Sigmoid colon (tissue), 7 donors: ENCODE measurements at places on chromosomes 5 and 9. TPM values are rescaled to one million over a fixed set of nuclear protein-coding genes. Genes with fewer than 3 reads are reported as not detected.

GRCh38 chr5:107531308-107531707 lies 139.4 kb downstream of the EFNA5 start:
- H3K36me3 ChIP-seq = no peaks in the 10 kb centered on the region
- no peak overlapping the region for H3K27ac ChIP-seq
- no peaks in the 10 kb centered on the region for H3K4me1 ChIP-seq
- no peak overlapping the region for H3K4me3 ChIP-seq

DNA sequence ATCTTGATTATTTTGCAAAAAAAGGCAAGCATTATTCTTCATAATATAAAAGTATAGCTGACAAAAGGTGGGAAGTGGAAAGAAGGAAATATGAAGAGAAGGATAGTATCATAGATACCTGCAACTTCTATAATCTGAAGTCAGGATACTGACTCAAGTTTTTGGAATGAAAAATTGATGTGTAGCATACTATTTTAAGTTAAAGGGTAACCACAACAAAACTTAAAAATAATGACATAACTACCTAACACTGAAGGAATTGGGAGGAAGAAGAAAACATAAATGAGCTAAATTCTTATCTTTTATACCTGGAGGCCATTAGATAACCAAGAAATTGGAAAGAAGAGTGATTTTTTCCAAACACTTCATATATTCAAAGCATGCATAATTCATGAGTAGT lies 51.8 kb upstream of the TLE1 start:
- H3K27me3 ChIP-seq = no peaks in the 10 kb centered on the region
- no peak overlapping the region for H3K27ac ChIP-seq
- no peaks in the 10 kb centered on the region for H3K36me3 ChIP-seq
- H3K4me3 ChIP-seq = no peak overlapping the region
- no peak for DNase-seq

GRCh38 chr5:2724031-2724581 lies 27.4 kb downstream of the IRX2 start:
- no peaks in the 10 kb centered on the region for H3K4me1 ChIP-seq
- no peak overlapping the region for H3K4me3 ChIP-seq
- H3K27me3 ChIP-seq = no peaks in the 10 kb centered on the region
- peak; percentile 28 for DNase-seq
- no peaks in the 10 kb centered on the region for H3K36me3 ChIP-seq

GABRA1 gene
- polyA plus RNA-seq = 0.06 TPM

GRCh38 chr9:100294341-100294740 lies 58.4 kb downstream of the TEX10 start:
- no peak overlapping the region for H3K4me3 ChIP-seq
- H3K36me3 ChIP-seq = peaks cover 32% of the 10 kb centered on the region
- no peak for DNase-seq
- no peaks in the 10 kb centered on the region for H3K27me3 ChIP-seq
- H3K4me1 ChIP-seq = no peaks in the 10 kb centered on the region

CRB2 gene
- polyA plus RNA-seq = 0.46 TPM

TUBB4B gene
- polyA plus RNA-seq = 505 TPM

DNA sequence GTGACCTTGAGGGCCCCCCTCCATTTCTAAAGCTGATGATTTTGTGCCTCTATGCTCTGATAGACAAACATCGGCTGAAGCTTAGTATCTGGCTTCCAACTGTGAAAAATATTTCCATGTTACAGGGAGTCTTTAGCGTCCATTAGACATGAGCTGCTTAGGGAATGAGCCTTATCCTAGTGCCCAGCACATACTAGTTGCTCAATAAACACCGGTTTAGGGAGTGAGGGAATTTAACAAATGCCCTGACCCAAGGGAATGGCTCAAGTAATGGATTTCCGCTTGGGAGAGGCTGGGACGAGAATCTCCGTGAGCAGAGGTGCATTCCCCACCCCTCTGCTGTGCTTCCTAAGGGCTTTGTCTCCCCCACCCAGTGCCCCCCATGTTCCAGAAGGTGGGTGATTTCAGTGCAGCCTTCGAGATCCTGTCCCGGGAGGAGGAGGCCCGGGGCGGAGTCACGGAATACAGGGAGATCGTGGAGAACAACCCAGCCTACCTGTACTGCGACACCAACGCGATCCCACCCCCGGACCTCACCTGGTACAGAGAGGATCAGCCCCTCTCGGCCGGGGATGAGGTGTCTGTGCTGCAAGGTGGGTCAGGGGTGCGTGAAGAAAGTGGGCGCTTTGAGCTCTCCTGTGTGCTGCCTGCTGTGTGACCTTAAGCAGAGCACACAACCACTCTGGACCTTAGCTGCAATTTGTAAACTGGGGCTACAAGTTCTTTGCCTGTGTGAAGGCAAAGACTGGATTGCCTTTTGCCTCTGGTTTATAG lies 65.7 kb upstream of the ASS1 start:
- H3K4me1 ChIP-seq = no peaks in the 10 kb centered on the region
- H3K36me3 ChIP-seq = peaks cover 74% of the 10 kb centered on the region
- no peaks in the 10 kb centered on the region for H3K27me3 ChIP-seq
- H3K27ac ChIP-seq = no peak overlapping the region
- H3K4me3 ChIP-seq = no peak overlapping the region

DNA sequence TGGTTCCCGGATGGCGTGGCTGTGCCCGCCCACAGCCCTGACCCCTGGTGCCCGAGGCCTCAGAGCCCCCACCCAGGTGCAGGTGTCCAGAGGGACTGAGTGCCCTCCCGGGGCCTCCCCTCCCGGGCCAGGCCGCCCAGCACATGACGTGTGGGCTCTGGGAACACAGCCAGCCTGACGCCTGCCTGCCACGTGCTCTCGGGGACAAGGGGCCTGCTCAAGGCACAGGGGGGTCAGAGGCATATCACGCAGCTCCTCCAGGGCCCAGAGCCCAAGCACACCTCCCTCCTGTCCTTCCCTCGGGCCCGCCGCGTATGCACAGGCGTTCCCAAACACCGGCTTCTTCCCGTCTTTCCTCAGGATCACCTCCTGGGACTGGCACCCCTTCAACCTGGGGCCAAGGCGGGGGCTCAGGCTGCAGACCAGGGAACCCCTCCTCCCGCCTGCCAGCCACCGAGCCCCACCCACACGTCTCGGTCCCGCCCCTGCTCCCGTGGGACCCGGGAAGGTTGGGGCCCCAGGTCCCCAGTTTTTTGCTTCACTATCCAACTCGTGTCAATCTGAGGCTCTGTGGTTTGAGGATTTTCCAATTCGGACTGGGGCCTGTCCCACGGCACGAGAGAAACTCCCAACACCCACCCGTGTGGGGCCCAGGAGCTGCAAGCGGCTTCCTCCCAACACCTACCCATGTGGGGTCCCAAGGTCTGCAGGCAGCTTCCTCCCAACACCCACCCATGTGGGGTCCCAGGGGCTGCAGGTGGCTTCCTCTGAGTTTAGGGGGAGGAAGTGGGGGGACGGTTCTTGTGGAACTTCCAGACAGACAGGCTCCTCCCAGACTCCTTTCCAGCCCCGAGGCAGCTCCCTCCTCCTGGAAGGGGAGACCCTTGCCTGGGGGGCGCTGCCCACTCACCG lies 1.5 kb downstream of the LCN10 start:
- no peak overlapping the region for H3K27ac ChIP-seq
- DNase-seq = no peak
- H3K36me3 ChIP-seq = no peaks in the 10 kb centered on the region
- no peak overlapping the region for H3K4me3 ChIP-seq

MTX3 gene
- 6.1 TPM for polyA plus RNA-seq

GRCh38 chr5:72226950-72227349 lies 93.1 kb downstream of the MRPS27 start:
- no peak overlapping the region for H3K27ac ChIP-seq
- no peaks in the 10 kb centered on the region for H3K27me3 ChIP-seq
- no peaks in the 10 kb centered on the region for H3K4me1 ChIP-seq
- H3K4me3 ChIP-seq = no peak overlapping the region
- no peak for DNase-seq
- no peaks in the 10 kb centered on the region for H3K36me3 ChIP-seq

DPYSL3 gene
- polyA plus RNA-seq = 4.2 TPM
